ENCODE measurements at places on chromosomes 12 and 14.

DNA sequence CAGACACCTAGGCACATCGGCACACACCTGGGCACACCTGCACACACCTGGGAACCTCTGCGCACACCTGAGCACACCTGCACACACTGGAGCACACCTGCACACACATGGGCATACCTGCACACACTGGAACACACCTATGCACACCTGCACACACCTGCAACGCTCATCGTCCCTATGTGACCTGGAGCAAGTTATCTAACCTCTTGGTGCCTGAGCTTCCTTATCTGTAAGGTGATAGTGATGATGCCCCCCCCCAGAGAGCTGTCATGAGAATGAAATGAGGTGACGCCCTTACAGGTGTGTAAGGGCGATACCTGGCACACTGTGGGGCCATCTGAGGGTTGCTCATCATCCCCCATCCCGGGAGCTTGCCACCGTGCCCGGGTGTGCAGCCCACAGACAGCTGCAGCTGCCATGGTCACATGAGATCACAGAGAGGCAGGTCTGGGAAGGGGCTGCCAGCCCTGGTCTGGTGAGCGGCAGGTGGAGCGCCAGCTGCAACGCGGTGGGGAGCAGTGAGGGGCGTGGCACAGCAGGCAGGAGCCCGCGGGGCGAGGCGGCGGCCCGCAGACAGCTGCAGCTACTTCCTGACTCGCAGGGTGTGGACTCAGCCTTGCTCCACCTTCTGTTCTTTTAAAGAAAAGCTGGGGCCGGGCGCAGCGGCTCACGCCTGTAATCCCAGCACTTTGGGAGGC, 59.9 kb upstream of the FBRSL1 start:
- DNase-seq = no peak

- DNase-seq = no peak
Measured at GRCh38 chr12:130617219-130617618, 98.9 kb downstream of the RIMBP2 start.

DNA sequence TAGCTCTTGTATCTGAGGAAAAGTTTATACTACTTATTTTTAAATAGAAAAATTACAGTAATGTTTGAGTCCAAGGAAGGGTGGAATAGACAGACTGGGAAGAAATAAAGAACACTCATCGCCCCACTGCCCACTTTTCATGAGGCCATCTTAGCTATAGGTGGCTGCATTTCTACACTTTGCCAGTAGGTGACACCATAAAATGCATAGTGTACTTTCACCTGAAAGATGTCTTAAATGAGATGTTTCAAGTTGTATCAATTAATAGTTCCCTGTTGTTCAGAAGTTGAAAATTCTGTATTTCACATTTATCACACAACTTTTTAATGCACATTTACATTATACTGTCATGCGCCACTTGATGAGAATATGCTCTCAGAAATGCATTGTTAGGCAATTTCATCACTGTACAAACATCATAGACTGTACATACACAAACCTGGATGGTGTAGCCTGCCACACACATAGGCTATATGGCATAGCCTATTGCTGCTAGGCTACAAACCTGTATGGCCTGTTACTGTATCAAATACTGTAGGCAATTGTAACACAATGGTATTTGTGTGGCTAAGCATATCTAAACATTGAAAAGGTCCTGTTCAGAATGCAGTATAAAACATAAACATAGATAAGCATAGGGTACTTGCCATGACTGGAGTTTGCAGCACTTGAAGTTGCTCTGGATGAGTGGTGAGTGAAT, 27.6 kb downstream of the PMCH start:
- no peak for DNase-seq

DNA sequence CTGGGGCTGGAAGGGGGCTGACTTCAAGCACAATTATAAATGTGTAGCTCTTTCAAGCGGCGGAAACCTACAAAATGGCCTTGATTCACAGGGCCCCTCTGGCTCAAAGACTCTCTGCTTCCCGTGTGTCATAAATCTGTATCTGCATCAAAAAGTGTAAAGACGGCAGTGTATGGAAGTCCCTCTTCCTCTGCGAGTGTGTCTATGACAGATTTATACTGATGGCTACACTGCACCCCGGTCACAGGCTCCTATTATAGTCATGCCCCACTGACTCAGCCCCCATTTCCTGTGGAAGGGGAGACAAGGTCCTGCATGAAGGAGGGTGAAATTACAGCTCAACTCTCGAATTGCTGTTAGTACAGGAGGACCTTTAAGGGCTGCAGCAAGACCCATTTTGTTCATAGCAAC, 68.6 kb downstream of the HMGA2 start:
- DNase-seq = no peak
